ENCODE measurements at places on chromosomes 2 and 18.

DNA sequence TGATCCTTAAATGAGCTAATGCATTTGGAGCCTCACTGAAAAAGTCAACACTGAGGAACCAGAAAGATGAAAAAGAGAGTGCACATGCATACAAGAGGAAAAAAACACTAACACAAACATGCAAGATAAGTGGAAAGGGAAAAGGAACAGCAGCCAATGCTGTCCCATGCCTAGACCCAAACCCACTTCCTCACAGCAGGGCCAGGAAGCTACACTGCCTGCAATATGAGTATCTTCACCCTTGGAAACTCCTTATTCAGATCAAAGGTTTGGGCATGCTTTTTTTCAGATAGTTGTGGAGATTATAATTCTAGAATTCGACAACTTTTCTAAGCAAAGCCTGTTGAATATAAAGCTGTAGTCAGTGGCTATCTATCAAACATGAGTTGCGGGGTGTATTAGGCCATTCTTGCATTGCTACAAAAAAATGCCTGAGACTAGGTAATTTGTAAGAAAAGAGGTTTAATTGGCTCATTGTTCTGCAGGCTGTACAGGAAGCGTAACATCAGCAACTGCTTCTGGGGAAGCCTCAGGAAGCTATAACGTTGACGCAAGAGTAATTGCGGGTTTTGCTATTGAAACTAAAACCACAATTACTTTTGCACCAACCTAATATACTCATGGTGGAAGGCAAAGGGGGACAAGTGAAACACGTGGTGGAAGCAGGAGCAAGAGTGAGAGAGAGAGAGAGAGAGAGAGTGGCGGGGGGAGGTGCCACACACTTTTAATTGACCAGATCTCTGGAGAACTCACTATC is 138.2 kb downstream of the MBD2 start:
- DNase-seq: no peak

DNA sequence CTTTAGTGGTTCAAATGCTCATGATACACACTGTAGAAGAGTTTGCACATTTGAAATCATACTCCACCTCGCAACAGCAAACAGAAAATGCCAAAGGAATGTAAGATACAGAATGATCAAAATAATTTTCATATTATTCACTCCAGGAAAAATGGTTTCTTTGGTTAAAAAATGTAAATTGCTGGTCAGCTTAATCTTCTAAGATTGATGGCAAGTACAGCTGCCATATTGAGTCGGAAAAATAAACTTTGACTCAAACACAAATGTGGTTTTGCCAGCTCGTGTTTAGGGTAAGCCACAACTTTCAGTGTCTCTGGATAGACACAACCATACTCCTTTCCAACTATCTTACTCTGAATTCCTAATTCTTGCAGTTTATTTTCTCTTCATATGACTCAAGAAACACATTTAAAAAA is 154.9 kb upstream of the SMIM21 start:
- DNase-seq: no peak

DNA sequence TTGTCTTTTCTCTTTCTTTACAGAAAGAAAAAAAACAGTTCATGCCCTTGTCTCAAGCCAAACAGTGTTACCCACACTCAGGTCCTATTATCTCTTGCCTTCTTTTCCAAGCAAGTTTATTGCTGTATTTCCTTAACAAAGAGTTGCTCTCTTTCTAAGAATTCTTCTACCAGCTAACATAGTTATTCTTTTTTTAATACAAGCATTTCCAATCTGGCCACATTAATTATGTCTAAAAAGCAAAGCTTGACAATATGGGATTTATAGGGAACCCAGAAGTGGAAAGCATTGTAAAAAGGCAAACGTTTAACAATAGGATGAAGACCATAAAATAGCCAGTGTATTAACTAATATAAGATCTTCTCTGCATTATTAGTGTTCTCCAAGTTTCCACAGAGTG is 272.5 kb upstream of the CWC22 start:
- no peak for DNase-seq

GRCh38 chr18:70559446-70559845 is 270.6 kb downstream of the SOCS6 start:
- DNase-seq: no peak

DNA sequence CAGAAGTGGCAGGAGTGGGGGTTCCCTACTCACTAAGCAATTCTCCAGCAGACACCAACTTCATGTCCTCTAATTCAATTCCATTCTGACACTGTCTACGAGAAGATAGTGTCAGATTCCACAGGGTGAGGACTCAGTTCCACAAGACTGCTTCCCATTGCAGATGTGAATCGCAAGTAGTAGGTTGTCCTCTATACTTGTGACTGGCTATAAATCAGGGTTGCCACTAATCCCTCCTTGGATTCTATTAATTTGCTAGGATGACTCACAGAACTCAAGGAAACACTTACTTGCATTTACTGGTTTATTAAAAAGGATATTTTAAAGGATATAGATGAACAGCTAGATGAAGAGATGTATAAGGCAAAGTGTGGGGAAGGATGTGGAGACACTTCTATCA is 184.1 kb upstream of the ACVR2A start:
- no peak for DNase-seq

GRCh38 chr18:58013241-58014211 is 30.5 kb upstream of the NEDD4L start:
- no peak for DNase-seq

- DNase-seq: no peak
Measured at GRCh38 chr2:40754912-40755311, 303.0 kb upstream of the SLC8A1 start.

- no peak for DNase-seq
Measured at GRCh38 chr2:44548221-44549098, 186.7 kb downstream of the CAMKMT start.

- no peak for DNase-seq
Measured at GRCh38 chr18:50358844-50359243, 16.0 kb upstream of the SKA1 start.
